ENCODE measurements at places on chromosomes 5 and 9. TPM values are rescaled to one million over a fixed set of nuclear protein-coding genes. Genes with fewer than 3 reads are reported as not detected.

The NR5A1 gene
- 0.37 TPM for total RNA-seq

The KLF4 gene
- 7.1 TPM for total RNA-seq

The GRM6 gene
- not detected for total RNA-seq

The KIF4B gene
- total RNA-seq: 0.07 TPM

The CENPH gene
- 82.8 TPM for total RNA-seq

The DBH gene
- not detected for total RNA-seq

The TMEM215 gene
- 0.33 TPM for total RNA-seq

The CCDC192 gene
- not detected for total RNA-seq

The SLC25A2 gene
- total RNA-seq: not detected

The INSYN2B gene
- not detected for total RNA-seq

The PCA3 gene
- not detected for total RNA-seq

The PPP2R2B gene
- 15.2 TPM for total RNA-seq

The FBP2 gene
- total RNA-seq: not detected

The IL3 gene
- total RNA-seq: not detected

The PTGR1 gene
- 43.5 TPM for total RNA-seq

The TNFSF8 gene
- not detected for total RNA-seq

The STC2 gene
- 77.7 TPM for total RNA-seq

The ZNF483 gene
- 46.8 TPM for total RNA-seq

The SLC6A18 gene
- not detected for total RNA-seq

The ZNF618 gene
- 13.6 TPM for total RNA-seq
